ENCODE measurements at places on chromosomes 3 and 15. TPM values are rescaled to one million over a fixed set of nuclear protein-coding genes. Genes with fewer than 3 reads are reported as not detected.

The SLC7A14 gene
- not detected for total RNA-seq

The RAB6B gene
- 4.0 TPM for total RNA-seq

The ENTPD3 gene
- total RNA-seq: not detected

The RETNLB gene
- total RNA-seq: not detected

The MYH15 gene
- not detected for total RNA-seq

The DUOX2 gene
- total RNA-seq: 0.42 TPM

The CALML4 gene
- total RNA-seq: 7.7 TPM

The AMT gene
- total RNA-seq: 7.2 TPM

The ZNF197 gene
- 9.6 TPM for total RNA-seq

The POLR2H gene
- total RNA-seq: 53.7 TPM

The CACNA2D3 gene
- 4.0 TPM for total RNA-seq

The ZPLD1 gene
- total RNA-seq: not detected

The ADAMTSL3 gene
- 45.4 TPM for total RNA-seq

The LMAN1L gene
- total RNA-seq: not detected

The GP9 gene
- total RNA-seq: not detected

The THRB gene
- total RNA-seq: 65.6 TPM

The ATP10A gene
- 59.4 TPM for total RNA-seq

The SLC27A2 gene
- 2.2 TPM for total RNA-seq

The SLC22A14 gene
- total RNA-seq: 0.41 TPM

The CD47 gene
- total RNA-seq: 70.1 TPM

The SAMMSON gene
- total RNA-seq: 3.4 TPM

The TRPM1 gene
- total RNA-seq: not detected

The FOXB1 gene
- total RNA-seq: not detected

Data from thoracic aorta (tissue), 2 donors.